ENCODE measurements at places on chromosomes 5 and 9. TPM values are rescaled to one million over a fixed set of nuclear protein-coding genes. Genes with fewer than 3 reads are reported as not detected.

RIC1 gene
- 22.0 TPM for total RNA-seq

FOXI1 gene
- total RNA-seq: not detected

GRCh38 chr5:145867806-145868205, 5.0 kb downstream of the GRXCR2 start:
- DNase-seq: no peak

- no peak for DNase-seq
These were observed 264.8 kb downstream of the DOCK8 start for GRCh38 chr9:479304-479970.

- no peak for DNase-seq
These were observed 3.2 kb downstream of the COMMD10 start for GRCh38 chr5:116088062-116088461.

DNA sequence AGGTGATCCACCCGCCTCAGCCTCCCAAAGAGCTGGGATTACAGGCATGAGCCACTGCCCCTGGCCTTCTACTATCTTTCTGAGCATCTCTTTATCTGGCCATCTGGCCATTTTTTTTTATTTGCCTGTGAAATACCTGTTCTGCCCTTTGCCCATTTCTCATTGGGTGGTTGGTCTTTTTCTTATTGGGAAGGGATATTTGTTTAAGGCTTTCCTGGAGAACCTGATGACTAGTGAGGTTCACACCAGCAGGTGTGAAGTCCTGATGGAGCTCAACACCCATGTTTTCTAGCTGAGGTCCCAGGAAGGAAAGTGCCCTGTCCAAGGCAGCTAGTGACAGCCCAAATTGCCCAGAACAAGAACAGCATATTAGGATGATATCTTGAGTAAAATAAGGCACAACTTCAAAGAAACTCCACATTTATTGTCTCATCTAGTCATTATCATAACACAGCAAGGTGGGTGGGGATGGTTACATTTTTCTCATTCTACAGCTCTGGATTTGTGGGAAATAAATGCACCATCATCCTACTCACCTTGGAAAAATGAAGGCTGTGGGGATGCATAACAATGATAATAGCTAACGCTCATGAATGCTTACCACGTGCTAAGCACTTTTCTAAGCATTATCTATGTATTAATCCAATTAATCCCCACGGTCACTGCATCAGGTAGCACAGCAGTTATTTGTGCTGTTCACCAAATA, 20.3 kb downstream of the SLC36A3 start:
- no peak for DNase-seq

Measured in activated T-cell treated with anti-CD3 and anti-CD28 coated beads, Interleukin-2, amount 50 U/mL, for 72 hours (primary cell).